ENCODE measurements at places on chromosomes 1 and 21. TPM values are rescaled to one million over a fixed set of nuclear protein-coding genes. Genes with fewer than 3 reads are reported as not detected.

The SAMSN1 gene
- 82.6 TPM for total RNA-seq

DNA sequence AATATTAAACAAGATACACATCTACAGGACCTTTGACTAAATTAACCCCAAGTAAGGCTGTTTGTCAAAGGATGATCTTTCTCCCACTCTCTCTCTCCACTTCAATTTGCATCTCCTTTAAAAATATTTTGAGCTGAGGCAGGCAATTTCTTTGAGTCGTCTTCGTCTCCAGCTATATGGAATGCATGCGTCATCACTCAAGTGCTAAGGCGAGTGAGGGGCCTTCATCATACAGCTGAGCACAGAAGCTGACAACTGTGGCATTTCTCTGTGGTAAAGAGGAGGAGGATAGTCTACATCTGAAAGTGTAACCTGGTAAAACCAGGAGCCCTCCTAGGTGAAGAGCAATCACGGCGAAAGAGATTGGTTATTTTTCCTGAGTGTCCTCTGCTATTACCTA is 7.6 kb downstream of the EPHX4 start:
- no peaks in the 10 kb centered on the region for H3K36me3 ChIP-seq
- no peak overlapping the region for H3K27ac ChIP-seq
- no peak for DNase-seq

DNA sequence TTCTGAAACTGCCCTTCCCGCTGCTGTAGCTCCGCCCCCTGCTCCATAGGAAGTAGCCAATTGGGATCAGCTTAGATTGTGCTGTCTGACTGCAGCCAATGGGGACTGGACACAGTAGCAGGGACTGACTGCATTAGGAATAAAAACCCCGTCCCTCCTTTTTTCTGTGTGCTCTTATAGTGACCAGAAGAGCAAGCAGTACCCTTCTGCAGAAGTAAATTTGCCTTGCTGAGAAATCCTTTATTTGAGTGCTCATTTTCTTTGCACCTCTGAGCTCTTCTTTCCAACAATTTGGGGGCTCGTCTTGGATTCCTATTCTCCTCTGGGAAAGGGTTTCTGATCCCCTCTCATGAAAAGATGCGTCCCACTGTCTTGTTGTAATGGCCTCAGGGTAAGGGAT is 16.2 kb downstream of the OR2L13 start:
- no peak for DNase-seq
- no peak overlapping the region for H3K4me3 ChIP-seq
- H3K4me1 ChIP-seq = no peaks in the 10 kb centered on the region
- no peaks in the 10 kb centered on the region for H3K27me3 ChIP-seq

GRCh38 chr1:77316006-77316405 is 34.2 kb downstream of the AK5 start:
- no peak overlapping the region for H3K27ac ChIP-seq
- H3K27me3 ChIP-seq = no peaks in the 10 kb centered on the region
- H3K4me1 ChIP-seq = peaks cover 9% of the 10 kb centered on the region
- DNase-seq = no peak

DNA sequence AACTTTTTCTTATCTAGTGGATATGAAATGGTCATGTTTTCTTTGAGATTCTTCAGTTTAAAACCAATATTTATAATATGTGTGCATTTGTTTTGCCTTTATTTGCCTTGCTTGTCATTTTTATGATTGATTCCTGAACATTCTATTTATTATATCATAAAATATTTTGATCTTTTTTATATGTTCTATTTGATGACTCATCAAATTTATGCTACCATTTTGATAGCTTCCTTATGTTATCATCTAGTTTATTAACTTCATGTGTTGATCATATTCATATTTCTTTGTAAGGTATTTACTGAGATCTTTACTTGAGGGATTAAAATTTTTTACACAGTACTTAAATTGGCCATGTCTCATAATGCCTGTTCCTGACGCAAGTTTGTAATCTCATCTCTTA is 1650.0 kb downstream of the AMY1C start:
- DNase-seq = no peak
- H3K4me3 ChIP-seq = no peak overlapping the region
- H3K27me3 ChIP-seq = no peaks in the 10 kb centered on the region
- H3K27ac ChIP-seq = no peak overlapping the region
- H3K36me3 ChIP-seq = no peaks in the 10 kb centered on the region

The RNU1-3 gene
- 1,300 TPM for total RNA-seq

DNA sequence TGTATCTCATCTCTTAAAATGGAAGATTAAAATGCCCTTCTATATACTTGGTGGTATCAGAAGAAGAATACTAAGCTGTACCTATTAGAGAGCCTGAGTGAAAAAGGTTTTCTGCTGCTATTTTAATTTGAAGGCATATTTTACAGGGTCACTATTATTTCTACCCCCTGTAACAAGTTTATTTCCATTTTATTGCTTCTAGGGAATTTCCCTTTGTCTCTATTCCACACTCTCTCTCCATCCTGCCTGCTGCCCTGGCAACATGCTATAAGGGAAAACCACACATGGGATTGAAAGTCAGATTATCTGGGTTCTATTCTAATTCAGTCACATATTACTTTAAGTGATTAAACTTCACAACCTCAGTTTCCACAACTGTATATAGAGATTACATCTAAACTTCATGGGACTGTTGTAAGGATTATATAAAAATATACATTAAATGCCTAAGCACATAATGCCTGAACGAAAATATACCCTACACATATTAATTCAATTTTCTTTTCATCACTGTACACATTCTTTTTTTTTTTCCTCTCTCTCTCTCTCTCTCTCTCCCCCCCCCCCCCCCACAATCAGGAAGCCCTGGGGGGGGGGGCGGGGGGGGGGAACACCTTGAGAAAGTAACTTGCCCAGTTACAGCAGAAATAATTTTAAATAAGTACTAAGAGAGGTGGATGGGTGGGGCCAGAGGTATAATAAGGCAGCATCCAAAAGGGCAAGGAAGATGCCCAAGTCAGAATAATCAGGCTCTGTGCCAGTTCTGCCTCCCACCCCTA is 51.5 kb downstream of the LUZP1 start:
- no peak for DNase-seq
- peaks cover 55% of the 10 kb centered on the region for H3K4me1 ChIP-seq
- H3K27ac ChIP-seq = peak overlapping the region; percentile 27
- no peak overlapping the region for H3K4me3 ChIP-seq
- H3K27me3 ChIP-seq = no peaks in the 10 kb centered on the region

DNA sequence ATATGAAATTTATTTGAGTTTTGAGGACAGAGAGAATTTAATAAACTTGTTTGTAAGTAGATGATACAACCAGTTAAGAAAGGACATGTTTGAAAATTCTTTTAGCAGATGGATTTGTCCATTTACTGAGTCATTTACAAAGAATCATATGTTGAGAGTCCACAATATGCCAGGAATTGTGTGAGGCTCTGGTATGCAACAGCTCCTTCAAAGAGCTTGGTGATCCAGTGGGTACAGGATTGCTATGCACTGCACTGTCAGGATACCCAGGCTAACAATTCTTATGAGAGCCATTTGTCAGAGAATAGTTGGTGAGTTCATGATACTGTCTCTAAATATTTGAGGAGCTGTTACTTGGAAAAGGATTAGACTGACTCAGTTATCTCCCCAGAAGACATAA is 11.0 kb downstream of the DNM3 start:
- no peaks in the 10 kb centered on the region for H3K36me3 ChIP-seq
- no peak for DNase-seq
- H3K27ac ChIP-seq = no peak overlapping the region
- no peaks in the 10 kb centered on the region for H3K27me3 ChIP-seq

GRCh38 chr1:150778409-150778808 is 12.8 kb upstream of the CTSS start:
- no peaks in the 10 kb centered on the region for H3K36me3 ChIP-seq
- no peak for DNase-seq
- H3K4me3 ChIP-seq = no peak overlapping the region
- H3K4me1 ChIP-seq = no peaks in the 10 kb centered on the region

- no peaks in the 10 kb centered on the region for H3K36me3 ChIP-seq
- H3K27ac ChIP-seq = no peak overlapping the region
- no peak overlapping the region for H3K4me3 ChIP-seq
- no peak for DNase-seq
Measured at GRCh38 chr1:31181515-31182343, 58.0 kb downstream of the NKAIN1 start.

GRCh38 chr1:109621379-109622136 is 1.9 kb downstream of the AMPD2 start:
- no peaks in the 10 kb centered on the region for H3K27me3 ChIP-seq
- no peak for DNase-seq
- peak overlapping the region; percentile 94 for H3K4me3 ChIP-seq
- peaks cover 51% of the 10 kb centered on the region for H3K4me1 ChIP-seq
- peak overlapping the region; percentile 91 for H3K27ac ChIP-seq

GRCh38 chr1:14504517-14504916 is 94.0 kb upstream of the KAZN start:
- no peak for DNase-seq
- no peak overlapping the region for H3K27ac ChIP-seq
- no peaks in the 10 kb centered on the region for H3K36me3 ChIP-seq
- H3K27me3 ChIP-seq = no peaks in the 10 kb centered on the region

GRCh38 chr1:200831091-200831490 is 41.7 kb upstream of the GPR25 start:
- no peak overlapping the region for H3K4me3 ChIP-seq
- H3K27me3 ChIP-seq = no peaks in the 10 kb centered on the region
- no peaks in the 10 kb centered on the region for H3K36me3 ChIP-seq
- no peak overlapping the region for H3K27ac ChIP-seq
- no peaks in the 10 kb centered on the region for H3K4me1 ChIP-seq

The OR6N1 gene
- not detected for total RNA-seq

The HUNK gene
- total RNA-seq = 0.20 TPM

GRCh38 chr21:46071082-46071481 is 26.8 kb upstream of the COL6A2 start:
- H3K4me3 ChIP-seq = no peak overlapping the region
- H3K36me3 ChIP-seq = no peaks in the 10 kb centered on the region
- H3K27me3 ChIP-seq = peaks cover 4% of the 10 kb centered on the region
- peak; percentile 26 for DNase-seq

All from CD8-positive, alpha-beta memory T cell (primary cell).